Urinary bladder (tissue), 4 donors: ENCODE measurements at places on chromosomes 16 and 17.

GRCh38 chr17:8963647-8964258 lies 1.8 kb downstream of the PIK3R5 start:
- DNase-seq: no peak

DNA sequence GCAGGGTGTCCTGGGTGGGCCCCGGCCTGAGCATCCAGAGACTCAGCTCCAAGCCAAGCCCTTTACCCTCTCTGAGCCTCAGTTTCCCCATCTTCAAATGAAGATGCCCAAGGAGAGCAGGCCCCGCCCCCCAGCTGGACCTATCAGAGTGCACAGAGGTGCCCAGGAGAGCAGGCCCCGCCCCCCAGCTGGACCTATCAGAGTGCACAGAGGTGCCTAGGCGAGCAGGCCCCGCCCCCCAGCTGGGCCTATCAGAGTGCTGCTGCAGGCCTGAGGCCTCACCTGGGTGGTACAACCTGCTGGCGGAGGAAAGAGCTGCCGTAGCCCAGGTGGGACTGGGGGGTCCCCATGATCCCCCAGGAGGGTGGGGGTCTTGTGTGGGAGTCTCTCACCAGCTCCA lies 3.4 kb upstream of the SSTR5 start:
- DNase-seq: no peak

GRCh38 chr17:38327936-38328335 lies 15.8 kb downstream of the GPR179 start:
- DNase-seq: no peak

DNA sequence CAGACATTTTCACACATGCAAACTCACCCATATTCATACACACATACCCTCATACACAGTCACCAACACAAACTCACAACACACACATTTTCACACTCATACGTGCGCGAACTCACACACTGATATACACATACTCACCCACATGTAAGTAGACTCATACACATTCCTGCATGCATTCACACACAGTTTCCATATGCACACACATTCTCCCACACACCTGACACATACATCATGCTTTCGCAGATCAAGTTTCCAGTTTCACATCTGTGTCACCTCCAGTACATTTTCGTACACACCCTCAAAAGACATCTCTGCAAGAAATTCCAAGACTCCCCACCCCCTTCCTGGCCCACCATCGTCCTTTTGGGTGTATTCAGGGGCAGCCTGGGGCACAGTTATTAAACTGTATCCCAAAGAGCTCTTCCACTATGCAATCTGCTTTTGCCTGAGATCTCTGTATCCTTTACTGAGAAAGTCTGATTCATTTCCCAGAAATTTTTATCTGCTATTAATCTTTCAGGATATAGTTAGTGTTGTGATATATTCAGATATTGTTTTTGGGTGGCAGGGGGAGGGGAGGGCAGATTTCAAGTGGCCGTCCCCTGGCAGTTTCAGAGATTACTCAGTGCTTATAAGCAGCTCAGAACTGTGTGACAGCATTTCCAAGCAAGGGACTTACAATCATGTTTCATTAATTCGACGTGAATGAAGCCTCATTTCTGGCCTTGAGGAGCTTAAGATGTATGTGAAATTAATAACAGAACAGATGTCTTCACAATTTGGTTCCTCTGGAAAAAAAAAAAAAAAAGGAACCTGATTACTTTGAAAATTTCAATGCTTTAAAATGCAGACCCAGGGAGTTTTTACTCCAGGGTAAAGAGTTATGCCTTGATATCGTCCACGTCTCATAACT lies 35.3 kb upstream of the MMP2 start:
- no peak for DNase-seq

- no peak for DNase-seq
Observed at GRCh38 chr17:65294181-65294719, 157.1 kb downstream of the RGS9 start.

- no peak for DNase-seq
Observed at GRCh38 chr16:60110531-60110930, 1376.4 kb upstream of the GOT2 start.

- peak; percentile 39 for DNase-seq
Observed at GRCh38 chr17:28227316-28228108, 91.5 kb upstream of the TMEM97 start.

GRCh38 chr16:65314627-65315008 lies 192.8 kb upstream of the CDH11 start:
- no peak for DNase-seq

- no peak for DNase-seq
Observed at GRCh38 chr17:74633326-74633725, 9.8 kb upstream of the CD300E start.
